Muscle of leg (tissue), 16 donors: ENCODE measurements at places on chromosomes 16 and 17.

DNA sequence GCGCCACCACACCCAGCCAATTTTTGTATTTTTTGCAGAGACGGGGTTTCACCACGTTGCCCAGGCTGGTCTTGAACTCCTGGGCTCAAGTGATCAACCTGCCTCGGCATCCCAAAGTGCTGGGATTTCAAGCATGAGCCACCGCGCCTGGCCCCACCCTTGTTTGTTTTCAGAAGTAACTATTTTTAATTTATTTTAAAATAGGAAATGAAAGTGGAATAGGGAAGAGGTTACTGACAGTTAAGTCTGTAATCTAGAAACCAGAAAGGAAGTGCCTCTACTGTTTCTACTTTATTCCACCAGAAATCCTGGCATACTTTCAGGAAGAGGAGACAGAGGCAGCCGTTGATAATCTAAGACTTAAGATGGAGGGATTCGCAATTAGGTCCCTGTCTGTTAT, 225.6 kb downstream of the TANC2 start:
- DNase-seq: peak; percentile 41

GRCh38 chr17:7307686-7308624, 527 bp downstream of the EIF5A start:
- DNase-seq: peak; percentile 67

- DNase-seq: peak; percentile 73
These were observed 873 bp downstream of the SETD1A start for GRCh38 chr16:30958175-30959079.

DNA sequence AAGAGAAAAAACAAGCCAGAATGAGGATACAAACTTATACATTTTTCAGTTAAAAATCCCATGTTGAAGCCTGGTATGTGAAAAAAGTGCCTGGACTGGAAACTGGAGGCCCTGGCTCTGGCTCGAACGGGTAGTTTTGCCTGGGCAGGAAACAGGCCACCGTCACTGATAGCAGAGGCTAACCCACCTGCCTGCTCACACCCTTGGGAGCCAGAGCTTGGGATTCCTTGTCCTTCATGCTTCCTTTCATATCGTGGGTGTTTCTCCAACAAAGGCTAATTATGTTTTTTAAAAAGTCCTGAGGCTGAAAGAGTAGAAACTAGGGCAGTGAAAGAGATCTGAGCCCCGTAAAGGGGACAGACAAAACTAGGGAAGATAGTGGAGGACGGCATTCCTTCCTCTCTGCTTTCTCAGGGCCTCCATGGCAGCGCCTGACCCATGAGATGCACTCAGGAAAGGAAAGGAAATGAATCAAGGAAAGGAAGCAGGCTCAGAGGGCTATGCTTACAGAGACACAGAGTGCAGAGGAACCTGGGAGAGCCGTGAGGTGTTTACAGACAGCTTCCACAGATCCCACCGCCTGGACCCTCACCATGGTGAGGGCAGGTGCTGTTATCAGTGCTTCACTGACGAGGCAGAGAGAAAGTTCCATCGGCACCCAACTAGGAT, 138.1 kb downstream of the PARN start:
- DNase-seq: no peak

GRCh38 chr17:13405807-13406206, 195.9 kb downstream of the HS3ST3A1 start:
- no peak for DNase-seq

- DNase-seq: no peak
These were observed 18.0 kb downstream of the CTRB2 start for GRCh38 chr16:75188832-75189477.

GRCh38 chr17:41294016-41294415, 8.6 kb downstream of the KRTAP29-1 start:
- DNase-seq: no peak

- peak; percentile 61 for DNase-seq
These were observed 14.3 kb downstream of the SPATA32 start for GRCh38 chr17:45247429-45248131.

DNA sequence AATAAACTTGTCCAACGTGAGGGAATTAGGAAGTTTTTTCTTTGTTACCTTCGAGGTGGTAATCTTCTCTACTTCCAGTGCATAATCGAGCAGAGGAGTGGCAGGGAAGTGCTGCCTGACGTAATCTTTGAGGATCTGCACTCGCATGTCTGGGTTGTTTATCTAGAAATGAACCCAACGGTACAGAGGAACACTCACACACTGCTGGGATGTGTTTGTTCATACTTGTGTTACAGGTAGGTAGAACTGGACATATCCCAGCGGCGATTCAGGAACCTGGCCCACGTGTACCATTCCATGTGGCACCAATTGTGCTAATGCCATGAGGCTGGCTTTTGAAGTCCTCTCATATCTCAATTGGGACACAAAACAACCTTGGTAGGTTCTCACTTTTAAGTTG, 4.2 kb upstream of the KLHL11 start:
- no peak for DNase-seq

DNA sequence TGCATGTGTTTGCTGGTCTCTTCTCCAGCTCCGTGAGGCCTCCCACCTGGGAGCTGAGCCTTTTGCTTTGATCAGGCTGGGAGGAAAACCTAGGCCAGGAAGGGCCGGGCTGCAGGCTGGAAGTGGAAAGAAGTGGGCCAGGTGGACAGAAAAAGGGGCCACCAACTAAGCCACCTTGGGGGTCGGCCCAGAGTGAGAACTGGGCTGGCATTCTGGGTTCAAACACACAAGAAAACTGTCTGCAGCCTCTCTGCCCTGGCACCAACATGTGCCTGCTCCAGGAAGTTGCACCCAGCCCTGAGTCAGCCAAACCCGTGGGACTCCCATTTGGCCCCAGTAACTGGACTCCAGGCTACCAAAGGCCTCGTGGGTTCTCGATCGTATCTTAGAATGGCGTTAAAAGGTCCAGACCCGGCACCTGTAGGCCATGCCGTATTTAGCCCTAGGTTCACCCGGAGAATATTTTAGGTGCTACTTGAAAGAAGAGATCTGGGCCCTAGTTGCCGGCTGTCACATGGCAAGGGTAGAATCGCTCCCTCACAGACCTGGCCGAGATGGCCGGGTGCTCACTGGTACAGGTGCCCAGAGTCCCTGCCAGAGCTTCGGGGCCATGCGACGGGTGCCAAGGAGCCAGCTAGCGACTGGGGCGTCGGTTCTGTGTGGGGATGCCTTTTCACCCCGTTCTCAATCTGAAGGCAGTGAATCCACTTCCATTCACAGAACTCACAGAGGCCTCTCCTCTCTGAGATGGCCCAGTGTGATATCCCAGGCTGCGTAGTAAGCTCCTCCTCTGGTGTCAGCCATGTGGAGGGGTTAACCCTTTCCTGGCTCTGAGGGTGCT, 236.6 kb downstream of the MRTFB start:
- DNase-seq: no peak

DNA sequence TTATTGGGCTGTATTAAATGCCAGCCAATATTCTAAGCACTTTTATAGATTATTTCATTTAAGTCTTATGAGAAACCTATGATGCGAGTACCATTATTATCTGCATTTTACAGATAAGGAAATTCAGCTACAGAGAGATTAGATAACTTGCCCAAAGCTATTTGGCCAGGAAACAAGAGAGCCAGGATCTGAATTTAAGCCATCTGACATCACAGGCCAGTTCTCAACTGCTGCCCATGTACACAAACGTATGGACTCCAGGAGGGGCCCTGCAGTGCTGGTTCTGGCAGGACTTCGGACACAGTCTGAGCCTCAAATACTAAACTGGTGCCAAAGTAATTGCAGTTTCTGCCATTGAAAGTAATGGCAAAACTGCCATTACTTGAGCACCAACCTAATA, 40.2 kb downstream of the CPPED1 start:
- no peak for DNase-seq

- DNase-seq: no peak
These were observed 30.8 kb upstream of the MYOCD start for GRCh38 chr17:12634789-12635414.

DNA sequence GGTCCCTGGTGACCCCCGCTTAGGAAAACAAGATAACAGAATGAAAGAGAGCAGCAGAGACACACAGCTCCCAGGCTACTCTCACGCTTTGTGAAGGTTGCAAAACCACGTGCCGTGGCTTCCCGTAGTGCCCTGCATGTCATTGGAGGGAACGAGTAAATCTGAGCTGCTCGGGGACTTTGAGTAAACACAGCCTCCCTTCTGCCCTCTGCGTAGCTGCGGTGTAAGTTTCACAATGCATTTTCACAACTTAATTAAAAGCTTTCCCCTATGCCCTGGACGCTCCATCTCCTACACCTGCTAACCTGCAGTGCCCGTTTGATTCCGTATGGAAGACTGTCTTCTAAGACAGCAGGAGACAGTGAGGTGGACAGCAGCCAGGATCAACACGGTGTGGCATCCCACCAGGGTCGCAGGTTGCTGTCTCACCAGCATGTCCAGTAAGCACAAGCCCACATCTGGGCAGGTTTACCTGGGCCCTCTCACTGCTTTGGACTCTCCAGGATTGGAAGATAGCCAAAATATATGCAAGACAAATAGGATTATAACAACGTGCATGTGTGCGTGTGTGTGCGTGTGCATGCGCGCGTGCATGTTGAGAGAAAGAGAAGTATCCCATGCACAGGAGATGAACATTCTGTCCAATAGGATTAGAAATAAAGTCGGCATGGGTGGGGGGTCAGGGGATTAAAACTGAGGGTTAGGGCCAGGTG, 116.4 kb upstream of the RCVRN start:
- DNase-seq: peak; percentile 55

DNA sequence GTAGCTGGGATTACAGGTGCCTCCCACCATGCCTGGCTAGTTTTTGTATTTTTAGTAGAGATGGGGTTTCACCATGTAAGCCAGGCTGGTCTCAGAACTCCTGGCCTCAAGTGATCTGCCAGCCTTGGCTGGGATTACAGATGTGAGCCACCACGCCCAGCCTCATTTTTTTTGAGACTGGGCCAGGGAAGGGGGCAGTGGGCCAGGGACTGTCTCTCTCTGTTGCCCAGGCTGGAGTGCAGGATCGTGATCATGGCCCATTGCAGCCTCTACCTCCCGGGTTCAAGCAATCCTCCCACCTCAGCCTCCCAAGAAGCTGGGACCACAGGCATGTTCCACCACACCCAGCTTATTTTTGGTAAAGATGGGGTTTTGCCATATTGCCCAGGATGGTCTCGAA, 16.0 kb downstream of the RSL1D1 start:
- DNase-seq: no peak

DNA sequence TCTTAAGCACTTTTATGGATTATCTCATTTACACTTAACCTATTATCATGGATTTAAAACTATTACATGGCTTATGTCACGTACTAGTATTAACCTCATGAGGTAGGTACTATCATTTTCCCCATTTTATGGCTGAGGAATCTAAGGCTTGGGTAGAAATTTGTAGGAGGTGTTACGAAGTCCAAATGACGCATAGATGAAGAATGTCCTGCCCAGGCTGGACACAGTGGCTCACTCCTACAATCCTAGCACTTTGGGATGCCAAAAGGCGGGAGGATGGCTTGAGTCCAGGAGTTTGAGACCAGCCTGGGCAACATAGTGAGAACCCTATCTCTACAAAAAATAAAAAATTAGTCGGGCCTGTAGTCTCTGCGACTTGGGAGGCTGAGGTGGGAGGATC, 4.8 kb upstream of the C1QL1 start:
- no peak for DNase-seq

DNA sequence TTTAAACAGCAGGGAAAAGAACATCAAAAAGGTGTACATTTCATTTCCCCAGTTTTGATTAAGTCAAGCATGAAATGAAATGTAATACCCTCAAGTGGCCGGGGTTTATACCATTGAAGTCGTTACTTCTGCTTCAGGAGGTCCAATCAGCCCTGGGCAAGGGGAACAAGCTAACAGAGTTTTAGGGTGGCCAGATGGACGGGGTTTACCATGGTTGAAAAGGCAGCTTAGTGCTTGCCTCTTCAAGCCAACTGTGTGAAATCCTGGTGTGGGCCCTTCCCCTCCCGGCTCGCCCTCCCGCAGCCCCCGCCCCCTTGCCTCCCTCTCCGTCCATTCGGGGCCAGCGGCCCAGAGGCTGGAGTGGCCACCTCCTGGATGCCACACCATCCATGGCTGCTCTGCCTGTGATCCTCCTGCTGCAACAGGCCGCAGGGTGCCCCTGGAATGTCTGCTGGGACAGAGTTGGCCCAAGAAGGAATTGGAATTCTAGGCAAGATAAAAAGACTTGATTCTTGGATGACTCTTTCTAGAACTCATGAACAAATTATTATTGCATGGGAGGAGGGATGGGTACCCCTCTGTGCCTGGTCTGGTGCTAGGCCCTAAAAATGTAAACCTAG, 296.2 kb upstream of the IRX3 start:
- DNase-seq: no peak

- no peak for DNase-seq
These were observed 1.9 kb upstream of the CCDC102A start for GRCh38 chr16:57538235-57538721.

- DNase-seq: no peak
These were observed 233.0 kb upstream of the MAF start for GRCh38 chr16:79833559-79833958.

DNA sequence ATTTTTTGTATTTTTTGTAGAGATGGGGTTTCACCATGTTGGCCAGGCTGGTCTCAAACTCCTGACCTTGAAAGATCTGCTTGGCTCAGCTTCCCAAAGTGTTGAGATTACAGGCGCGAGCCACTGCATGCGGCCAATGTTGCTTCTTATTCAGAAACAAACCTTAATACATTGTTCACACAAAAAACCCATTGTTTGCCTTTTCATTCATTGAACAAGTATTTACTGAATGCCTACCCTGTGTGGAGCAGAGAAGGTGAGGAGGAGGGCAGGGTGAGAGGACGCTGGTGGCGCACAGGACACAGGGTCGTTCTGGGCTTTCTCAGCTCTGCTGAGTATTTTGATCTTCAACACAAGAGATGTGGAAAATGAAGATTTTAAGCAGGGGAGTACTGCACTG, 8.0 kb upstream of the KRT23 start:
- DNase-seq: no peak

DNA sequence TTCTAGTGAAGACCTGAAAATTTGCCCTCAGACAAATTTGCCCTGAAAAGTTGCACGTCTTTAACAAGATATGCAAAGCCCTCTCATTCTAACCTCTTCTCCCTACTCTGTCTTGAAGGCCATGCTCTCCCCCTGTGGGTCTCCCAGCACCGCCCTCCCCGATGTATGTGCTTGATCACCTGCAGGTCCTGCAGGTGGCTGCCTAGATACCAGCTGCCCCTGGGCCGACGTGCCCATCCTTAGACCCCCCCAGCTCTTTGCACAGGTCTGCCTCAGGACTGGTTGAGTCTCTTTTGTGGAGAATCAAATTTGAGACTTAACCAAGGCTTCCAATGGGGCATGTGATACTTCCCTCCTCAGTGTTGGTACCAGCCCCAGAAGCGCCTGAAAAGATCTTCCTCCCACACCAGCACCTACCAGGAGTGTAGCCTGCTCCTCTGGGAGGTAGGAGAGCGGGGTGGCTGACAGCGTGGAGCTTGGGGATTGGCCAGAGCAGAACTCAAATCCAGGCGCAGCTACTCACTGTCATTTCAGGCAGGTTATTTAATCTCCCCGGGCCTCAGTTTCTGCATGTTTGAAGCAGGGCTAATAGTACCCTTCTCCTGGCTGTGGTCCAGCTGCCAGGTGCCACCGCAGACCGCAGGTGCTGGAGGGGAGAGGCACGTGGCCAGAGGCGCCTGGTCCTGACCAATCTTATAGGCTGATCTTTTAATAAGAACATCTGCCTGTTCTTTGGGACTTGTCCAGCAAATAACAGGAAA, 4.5 kb upstream of the MRPL38 start:
- no peak for DNase-seq

GRCh38 chr16:23895052-23895451, 59.3 kb downstream of the PRKCB start:
- DNase-seq: no peak
